Activated B cell treated with CpG ODN at 0.5 μM for 24 hours (primary cell): ENCODE measurements at places on chromosomes 6 and 20.
A peak's percentile ranks its signal among the peaks of the same experiment; 100 is the strongest.

DNA sequence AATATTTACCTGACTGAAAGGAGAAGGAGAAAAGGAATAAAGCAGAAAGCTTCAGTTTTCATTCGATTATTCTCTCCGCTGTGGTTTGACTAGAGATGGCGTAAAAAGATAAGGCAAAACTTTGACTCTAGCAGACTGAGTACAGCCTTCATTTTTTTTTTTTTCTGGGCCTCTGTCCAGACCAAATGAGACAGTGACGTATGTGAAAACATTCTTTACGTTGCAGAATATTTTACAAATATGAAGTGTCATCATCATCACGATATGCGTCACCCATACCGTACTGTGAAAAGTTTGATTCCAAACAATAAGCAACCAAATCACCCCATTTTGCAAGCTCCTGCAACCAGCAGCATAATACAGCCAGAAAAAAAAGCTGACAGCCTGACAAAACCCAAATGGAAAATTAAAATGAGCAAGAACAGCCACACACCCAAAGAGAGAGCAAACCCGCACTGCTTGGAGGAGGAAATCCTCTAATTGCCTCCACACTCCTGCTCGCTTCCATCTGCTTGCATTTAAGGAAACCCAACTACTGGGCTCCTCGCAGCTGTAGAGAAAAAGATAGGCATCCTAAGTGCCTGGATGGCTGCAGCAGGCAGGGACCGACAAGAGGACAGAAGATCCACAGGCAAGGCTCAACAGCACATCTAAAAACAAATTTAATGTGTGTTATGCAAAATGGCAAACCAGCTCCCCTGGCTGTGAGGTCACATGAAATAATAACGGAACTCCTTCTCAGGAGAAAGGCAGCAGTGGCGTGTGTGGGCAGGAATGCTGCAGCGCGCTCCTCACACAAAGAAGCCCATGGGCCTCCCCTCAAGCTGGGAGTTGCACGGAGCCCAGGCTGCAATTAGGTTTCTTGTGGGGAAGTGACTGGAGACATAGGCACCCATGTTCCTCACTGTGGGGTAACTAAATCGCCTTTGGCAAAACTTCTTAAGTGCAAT is 113.1 kb downstream of the FYN start:
- no peak for DNase-seq
- no peak overlapping the region for H3K4me3 ChIP-seq
- no peaks in the 10 kb centered on the region for H3K27me3 ChIP-seq

GRCh38 chr6:89118931-89119330 is 1.1 kb upstream of the SRSF12 start:
- H3K27ac ChIP-seq, result no peak overlapping the region
- no peaks in the 10 kb centered on the region for H3K36me3 ChIP-seq
- no peak for DNase-seq
- peak overlapping the region; percentile 61 for H3K4me3 ChIP-seq

GRCh38 chr20:14955399-14955798 is 618.0 kb upstream of the FLRT3 start:
- no peaks in the 10 kb centered on the region for H3K27me3 ChIP-seq
- no peak overlapping the region for H3K27ac ChIP-seq
- no peaks in the 10 kb centered on the region for H3K36me3 ChIP-seq
- no peaks in the 10 kb centered on the region for H3K4me1 ChIP-seq
- no peak overlapping the region for H3K4me3 ChIP-seq

DNA sequence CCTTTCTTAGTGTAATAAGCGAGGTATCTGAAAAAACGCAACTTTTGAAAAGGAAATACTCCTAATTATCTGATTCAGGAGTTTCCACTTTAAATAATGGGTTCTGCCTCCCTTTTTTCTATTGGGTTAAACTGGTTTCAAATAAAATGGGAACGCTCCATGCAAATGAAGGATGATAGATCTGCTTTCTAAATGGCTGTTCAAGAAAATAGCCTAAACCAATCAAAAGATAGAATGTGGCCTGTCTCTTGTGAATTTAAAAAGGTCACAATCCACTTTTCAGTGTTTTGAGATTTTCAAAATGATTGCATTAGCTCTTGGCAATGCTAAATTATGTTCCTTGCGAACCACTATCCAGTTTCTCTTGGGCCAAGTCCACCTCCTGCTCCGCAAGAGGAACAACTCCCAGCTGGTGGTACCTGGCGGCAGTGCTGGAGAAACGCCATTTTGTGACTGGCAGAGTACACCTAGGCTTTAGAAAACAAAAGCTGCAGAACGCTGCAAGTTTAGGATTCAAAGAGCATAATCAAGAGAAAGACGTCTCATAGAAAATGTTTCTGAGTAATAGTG is 56.7 kb downstream of the TRIM38 start:
- DNase-seq, result no peak
- peak overlapping the region; percentile 52 for H3K4me3 ChIP-seq
- H3K27ac ChIP-seq, result peak overlapping the region; percentile 35
- H3K4me1 ChIP-seq, result peaks cover 27% of the 10 kb centered on the region
- H3K27me3 ChIP-seq, result no peaks in the 10 kb centered on the region

GRCh38 chr20:17500271-17500670 is 30.9 kb downstream of the BFSP1 start:
- H3K36me3 ChIP-seq, result no peaks in the 10 kb centered on the region
- no peak overlapping the region for H3K4me3 ChIP-seq
- peaks cover 12% of the 10 kb centered on the region for H3K27me3 ChIP-seq
- peaks cover 6% of the 10 kb centered on the region for H3K4me1 ChIP-seq
- no peak overlapping the region for H3K27ac ChIP-seq

- peak overlapping the region; percentile 80 for H3K27ac ChIP-seq
- H3K27me3 ChIP-seq, result no peaks in the 10 kb centered on the region
- H3K36me3 ChIP-seq, result peaks cover 71% of the 10 kb centered on the region
- no peak for DNase-seq
- H3K4me3 ChIP-seq, result no peak overlapping the region
Measured at GRCh38 chr6:26375270-26375669, 7.6 kb upstream of the BTN2A2 start.

GRCh38 chr6:28586324-28586723 is 60.6 kb downstream of the GPX5 start:
- peak overlapping the region; percentile 83 for H3K4me3 ChIP-seq
- H3K27me3 ChIP-seq, result peaks cover 75% of the 10 kb centered on the region
- H3K27ac ChIP-seq, result no peak overlapping the region
- no peak for DNase-seq
- peaks cover 2% of the 10 kb centered on the region for H3K36me3 ChIP-seq

DNA sequence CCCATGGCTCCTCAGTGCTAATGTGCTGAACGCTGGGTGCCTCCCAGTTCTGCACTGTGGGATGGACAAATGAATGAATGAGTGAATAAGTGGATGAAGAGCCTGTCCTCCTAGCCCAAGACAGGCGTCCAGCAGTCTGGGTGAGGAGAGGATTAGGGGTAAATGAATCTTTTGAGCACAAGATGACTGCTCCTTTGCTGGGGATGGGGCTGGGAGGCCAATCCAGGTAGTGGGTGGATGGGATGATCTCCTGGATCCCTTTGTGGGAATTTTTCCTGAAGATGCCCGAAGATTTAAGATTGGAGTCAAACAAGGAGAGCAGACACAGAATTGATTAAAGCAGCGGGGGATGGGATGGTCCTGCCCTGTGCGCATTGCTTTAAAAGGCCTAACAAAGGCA is 65.3 kb upstream of the MLN start:
- DNase-seq, result no peak
- H3K27ac ChIP-seq, result no peak overlapping the region
- H3K27me3 ChIP-seq, result peaks cover 18% of the 10 kb centered on the region
- no peaks in the 10 kb centered on the region for H3K4me1 ChIP-seq

DNA sequence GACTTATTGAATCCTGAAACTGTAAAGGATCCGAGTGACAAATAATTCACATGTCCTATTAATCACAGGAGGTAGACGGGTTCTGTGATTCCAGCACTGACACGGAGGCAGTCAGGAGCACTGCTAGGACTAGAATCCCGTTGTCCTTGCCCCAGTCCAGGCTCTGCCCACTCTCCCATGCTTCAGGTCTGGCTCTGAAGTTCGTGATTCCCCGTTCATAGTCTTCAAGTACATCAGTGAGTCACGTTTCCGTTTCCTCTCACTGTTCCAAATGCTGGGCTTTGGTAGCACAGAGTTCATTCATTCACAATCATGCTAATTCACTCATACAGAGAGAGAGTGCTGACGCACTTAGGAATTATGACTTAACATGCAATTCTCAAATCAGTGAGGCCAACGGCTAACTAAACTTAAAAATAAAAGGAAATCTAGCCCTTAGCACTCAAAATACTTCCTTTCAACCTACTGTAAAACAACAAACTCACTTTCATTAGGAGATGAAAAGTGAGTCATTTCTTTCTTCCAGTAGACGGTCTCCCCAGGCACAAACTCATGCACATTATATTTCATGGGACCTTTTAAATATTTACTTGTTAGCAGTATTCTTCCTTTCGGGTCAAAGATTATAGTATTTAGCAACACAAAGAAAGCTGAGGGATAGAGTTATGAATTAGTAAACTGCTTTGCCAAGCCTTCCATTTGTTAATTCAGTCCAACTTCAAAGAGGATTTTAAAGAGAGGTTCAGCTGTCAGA is 94.0 kb upstream of the NHSL1 start:
- peak overlapping the region; percentile 80 for H3K4me3 ChIP-seq
- DNase-seq, result peak; percentile 24
- H3K4me1 ChIP-seq, result peaks cover 29% of the 10 kb centered on the region
- no peaks in the 10 kb centered on the region for H3K36me3 ChIP-seq

- no peaks in the 10 kb centered on the region for H3K36me3 ChIP-seq
- H3K4me3 ChIP-seq, result no peak overlapping the region
- no peaks in the 10 kb centered on the region for H3K27me3 ChIP-seq
- H3K27ac ChIP-seq, result no peak overlapping the region
- no peak for DNase-seq
Measured at GRCh38 chr6:87916446-87916845, 131.2 kb upstream of the SPACA1 start.

- no peaks in the 10 kb centered on the region for H3K36me3 ChIP-seq
Measured at GRCh38 chr6:21367649-21368154, 225.8 kb upstream of the SOX4 start.

DNA sequence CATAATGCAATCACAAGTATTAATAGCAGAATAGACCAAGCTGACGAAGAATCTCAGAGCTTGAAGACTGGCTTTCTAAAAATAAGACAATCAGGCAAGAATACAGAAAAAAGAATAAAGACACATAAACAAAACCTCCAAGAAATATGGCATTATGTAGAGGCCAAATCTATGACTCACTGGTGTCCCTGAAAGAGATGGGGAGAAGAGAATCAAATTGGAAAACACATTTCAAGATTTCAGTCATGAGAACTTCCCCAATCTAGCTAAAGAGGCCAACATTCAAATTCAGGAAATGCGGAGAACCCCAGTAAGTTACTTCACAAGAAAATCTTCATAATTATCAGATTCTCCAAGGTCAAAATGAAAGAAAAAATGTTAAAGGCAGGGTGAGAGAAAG is 69.0 kb upstream of the PDE7B start:
- H3K27me3 ChIP-seq, result peaks cover 11% of the 10 kb centered on the region
- H3K4me1 ChIP-seq, result no peaks in the 10 kb centered on the region
- H3K36me3 ChIP-seq, result no peaks in the 10 kb centered on the region
- H3K27ac ChIP-seq, result no peak overlapping the region
- DNase-seq, result no peak
- H3K4me3 ChIP-seq, result no peak overlapping the region

DNA sequence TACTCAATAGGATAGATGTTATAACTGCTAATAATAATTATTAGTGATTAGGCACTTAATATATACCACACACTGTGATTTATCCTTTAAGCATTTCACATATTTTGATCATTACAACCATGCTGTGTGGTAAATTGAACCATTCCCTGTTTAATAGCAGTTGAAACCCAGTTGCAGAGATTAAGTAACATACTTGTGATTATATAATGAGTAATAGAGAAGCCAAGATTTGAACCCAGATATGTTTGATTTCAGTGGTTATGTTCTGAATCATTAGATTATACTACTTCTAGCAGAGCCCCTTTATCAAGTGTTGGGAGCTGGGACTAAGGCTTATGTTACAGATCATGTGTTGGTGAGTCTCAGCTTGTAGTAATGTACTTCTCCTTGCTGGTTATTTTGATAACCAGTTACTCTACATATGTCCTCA is 44.1 kb downstream of the STK4 start:
- peaks cover 74% of the 10 kb centered on the region for H3K36me3 ChIP-seq
- H3K4me3 ChIP-seq, result no peak overlapping the region
- H3K27ac ChIP-seq, result no peak overlapping the region
- peaks cover 18% of the 10 kb centered on the region for H3K4me1 ChIP-seq

DNA sequence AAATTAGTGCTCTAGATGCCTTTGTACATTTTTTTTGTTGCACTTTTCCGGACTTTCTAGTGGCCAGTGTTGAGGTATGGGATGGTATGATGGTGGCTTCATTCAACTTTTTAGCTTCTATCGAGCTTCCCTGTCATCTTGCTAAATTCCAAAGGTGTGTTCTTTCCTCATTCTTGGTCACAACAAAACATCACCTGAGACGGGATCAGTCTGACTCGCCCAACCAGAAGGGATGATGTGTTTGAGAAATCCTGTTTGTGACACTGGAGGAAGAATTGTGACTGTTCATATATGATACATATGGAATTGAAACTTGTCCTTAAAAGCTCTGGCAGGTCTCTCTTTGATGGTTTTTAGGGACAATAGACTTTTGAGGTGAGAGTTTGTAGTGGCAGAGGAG is 33.8 kb downstream of the KCNS1 start:
- H3K36me3 ChIP-seq, result peaks cover 83% of the 10 kb centered on the region
- H3K4me1 ChIP-seq, result peaks cover 53% of the 10 kb centered on the region
- H3K27me3 ChIP-seq, result no peaks in the 10 kb centered on the region

DNA sequence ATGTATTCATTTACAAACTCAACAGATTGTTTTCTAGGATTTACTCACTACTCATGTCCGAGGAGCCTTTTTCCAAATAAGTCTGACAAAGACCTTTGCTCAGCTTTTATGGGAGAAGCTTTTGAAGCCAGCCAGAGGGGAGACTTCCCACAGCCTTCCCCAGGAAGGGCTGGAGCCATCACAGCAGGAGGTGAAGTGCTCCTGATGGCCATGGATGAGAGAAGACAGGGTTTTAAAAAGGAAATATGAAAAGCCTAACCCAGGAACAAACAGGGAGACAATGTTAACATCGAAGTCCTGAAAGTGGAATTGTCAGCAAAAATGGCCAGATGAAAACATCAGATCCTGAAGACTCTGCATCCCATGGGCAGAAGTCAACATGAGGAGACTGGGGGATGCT is 11.6 kb upstream of the TAGAP start:
- H3K27ac ChIP-seq, result peak overlapping the region; percentile 88
- no peaks in the 10 kb centered on the region for H3K36me3 ChIP-seq
- H3K4me1 ChIP-seq, result peaks cover 83% of the 10 kb centered on the region
- H3K4me3 ChIP-seq, result peak overlapping the region; percentile 70

DNA sequence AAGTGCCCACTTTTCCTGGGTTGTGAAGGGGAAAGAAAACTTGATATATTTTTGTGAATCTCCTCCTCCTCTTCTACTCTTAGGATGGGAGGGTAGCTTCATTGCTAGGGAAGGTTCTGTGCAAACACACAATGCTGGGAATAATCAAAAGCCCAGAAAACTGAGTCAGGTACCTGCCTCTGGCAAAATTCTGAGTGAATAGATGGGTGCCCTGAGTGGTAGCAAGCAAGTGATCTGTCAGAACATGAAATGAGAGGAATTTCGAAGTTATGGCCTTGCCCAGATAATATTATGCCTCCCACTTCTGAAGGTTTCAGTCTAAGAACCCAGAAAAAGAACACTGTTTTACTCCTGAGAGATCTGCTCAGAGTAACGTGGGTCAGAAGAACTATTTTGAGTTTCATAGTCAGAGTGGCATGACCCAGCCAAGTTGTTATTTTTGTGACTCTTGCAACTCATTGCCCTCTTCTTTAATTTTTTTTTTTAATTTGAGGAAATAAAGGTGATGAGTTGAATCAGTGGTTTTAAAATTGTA is 158.3 kb downstream of the BMP2 start:
- no peak overlapping the region for H3K4me3 ChIP-seq
- no peak for DNase-seq

- H3K36me3 ChIP-seq, result no peaks in the 10 kb centered on the region
- no peak for DNase-seq
- no peak overlapping the region for H3K4me3 ChIP-seq
Measured at GRCh38 chr20:15742087-15742486, 831.2 kb downstream of the KIF16B start.
